Motor neuron (in vitro differentiated cells): ENCODE measurements at places on chromosomes 7 and 10. TPM values are rescaled to one million over a fixed set of nuclear protein-coding genes. Genes with fewer than 3 reads are reported as not detected.

The HERC4 gene
- total RNA-seq: 56.1 and 73.9 TPM in 2 replicates

The BEND7 gene
- 16.1 and 19.7 TPM in 2 replicates for total RNA-seq

The ZNF37A gene
- 32.6 and 35.0 TPM in 2 replicates for total RNA-seq

The SFRP5 gene
- 0.68 and 0.81 TPM in 2 replicates for total RNA-seq

The PON3 gene
- 0.17 TPM in 1 of 2 replicates, not detected in the other for total RNA-seq

The RELN gene
- total RNA-seq: 0.36 and 0.43 TPM in 2 replicates

The SPDYE1 gene
- 2.0 and 2.5 TPM in 2 replicates for total RNA-seq

The DNA2 gene
- 17.3 and 19.5 TPM in 2 replicates for total RNA-seq

The AKR1C4 gene
- total RNA-seq: not detected in 2 replicates

The CTBP2 gene
- 33.9 and 35.6 TPM in 2 replicates for total RNA-seq

The TASOR2 gene
- total RNA-seq: 42.3 and 46.3 TPM in 2 replicates

The PIP gene
- total RNA-seq: not detected in 2 replicates

The MYOF gene
- 1.2 and 3.1 TPM in 2 replicates for total RNA-seq

The NME8 gene
- not detected in 2 replicates for total RNA-seq

The GRID2IP gene
- total RNA-seq: 0.19 TPM in 1 of 2 replicates, not detected in the other

The PCDH15 gene
- total RNA-seq: 15.7 and 17.8 TPM in 2 replicates

The SAP25 gene
- total RNA-seq: 0.88 and 2.8 TPM in 2 replicates

The NPY4R gene
- total RNA-seq: 0.47 and 0.73 TPM in 2 replicates

The VENTX gene
- total RNA-seq: 0.13 and 0.18 TPM in 2 replicates

The TECPR1 gene
- total RNA-seq: 5.6 and 7.0 TPM in 2 replicates

The MIOS gene
- total RNA-seq: 25.3 and 26.9 TPM in 2 replicates

The PDCD4 gene
- 78.6 and 82.4 TPM in 2 replicates for total RNA-seq

The FAM171A1 gene
- 21.5 and 23.3 TPM in 2 replicates for total RNA-seq

The MGMT gene
- total RNA-seq: 19.7 and 27.9 TPM in 2 replicates

The OR2A12 gene
- not detected in 2 replicates for total RNA-seq

The NET1 gene
- total RNA-seq: 53.4 and 56.7 TPM in 2 replicates

The DGKI gene
- 0.27 and 1.8 TPM in 2 replicates for total RNA-seq

The ASZ1 gene
- not detected in 2 replicates for total RNA-seq

The PRLHR gene
- 0.06 and 0.16 TPM in 2 replicates for total RNA-seq

The ARHGEF5 gene
- total RNA-seq: 0.13 and 1.5 TPM in 2 replicates

The SLC18A3 gene
- total RNA-seq: 17.7 and 19.1 TPM in 2 replicates

The ELAPOR2 gene
- total RNA-seq: 37.4 and 46.3 TPM in 2 replicates

The AQP1 gene
- total RNA-seq: 0.51 and 0.65 TPM in 2 replicates

The UBE2H gene
- 28.3 and 29.4 TPM in 2 replicates for total RNA-seq

The NT5C2 gene
- 54.5 and 55.5 TPM in 2 replicates for total RNA-seq
